ENCODE measurements at places on chromosomes 7 and 10.
A peak's percentile ranks its signal among the peaks of the same experiment; 100 is the strongest.

DNA sequence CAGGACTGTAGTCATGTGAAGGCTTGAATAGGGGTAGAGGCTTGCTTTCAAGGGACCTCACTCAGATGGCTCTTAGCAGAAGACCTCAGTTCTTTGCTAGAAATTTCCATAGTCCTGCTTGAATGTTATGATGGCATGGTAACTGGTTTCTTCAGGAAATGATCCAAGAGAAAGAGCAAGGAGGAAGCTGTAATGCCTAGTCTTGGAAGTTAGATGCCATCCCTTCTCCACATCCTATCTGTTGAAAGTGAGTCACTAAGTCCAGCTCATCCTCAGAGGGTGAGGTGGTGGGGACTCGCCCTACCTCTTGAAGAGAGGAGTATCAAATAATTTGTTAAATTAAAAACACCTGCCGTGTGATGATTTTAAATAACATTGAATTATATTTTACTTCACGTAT, 4.6 kb downstream of the MGAM start:
- no peak for DNase-seq

GRCh38 chr7:24283897-24284698, at the start of gene NPY:
TSS of gene NPY (plus strand) at chr7:24284190. CDS start at chr7:24285241, 1,051 bp downstream.
- peak; percentile 56 for DNase-seq

DNA sequence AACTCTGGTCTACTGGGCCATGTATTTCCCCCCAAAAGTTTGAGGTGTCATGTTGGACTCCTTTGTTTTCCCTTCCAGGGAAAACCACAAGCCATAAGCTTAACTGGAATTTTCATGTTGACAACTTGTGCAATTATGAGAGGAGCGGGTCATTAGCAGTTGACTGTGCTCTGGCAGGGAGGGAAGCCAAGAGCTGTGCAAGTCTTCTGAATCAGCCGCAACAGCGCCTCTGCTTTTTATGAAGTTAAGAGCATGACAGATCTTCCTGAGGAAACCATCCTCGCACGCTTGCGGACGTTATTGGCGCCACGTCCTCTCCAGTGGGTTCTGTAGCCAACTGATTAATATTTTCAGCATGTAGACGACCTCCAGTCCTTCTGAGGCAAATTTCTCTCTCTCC, 148.7 kb upstream of the MKI67 start:
- DNase-seq = no peak

DNA sequence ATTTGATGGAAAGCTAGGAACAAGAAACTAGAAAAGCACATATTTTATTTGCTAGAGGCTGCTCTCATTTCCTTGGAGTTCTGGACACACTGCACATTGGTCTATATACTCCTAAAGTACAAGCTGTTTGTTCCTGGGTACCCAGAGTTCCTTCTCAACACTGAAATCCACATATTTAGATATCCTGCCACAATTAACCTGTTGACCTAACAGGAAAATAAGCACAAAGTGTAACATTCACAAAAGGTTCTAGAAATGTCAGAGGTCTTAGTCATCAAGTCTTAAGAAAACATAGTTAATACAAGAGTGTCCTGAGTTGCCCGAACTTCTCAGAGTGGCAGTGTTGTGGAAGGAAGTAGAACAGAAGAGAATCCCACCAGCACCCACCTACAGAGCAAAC, 115.6 kb downstream of the ELMO1 start:
- DNase-seq = no peak

DNA sequence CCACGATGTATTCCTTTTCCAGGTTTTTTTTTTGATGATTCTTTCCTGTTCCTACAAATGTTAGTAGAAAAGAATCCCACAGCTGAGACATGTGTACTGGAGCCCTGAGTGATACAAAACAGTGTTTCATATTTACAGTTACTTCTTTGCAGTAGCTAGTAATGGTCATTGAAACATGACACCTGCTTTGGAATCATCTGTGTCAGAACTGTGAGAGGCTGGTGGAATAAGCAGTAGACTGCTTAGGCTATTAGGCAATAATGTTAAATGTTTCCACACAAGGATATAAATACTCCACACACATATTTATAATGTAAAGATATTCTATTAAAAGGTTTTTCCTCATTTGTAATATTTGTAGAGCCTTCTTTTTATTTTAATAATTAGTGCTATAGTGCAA, 394.0 kb downstream of the THSD7A start:
- DNase-seq = no peak

GRCh38 chr7:69907720-69908119, 309.4 kb downstream of the AUTS2 start:
- no peak for DNase-seq

DNA sequence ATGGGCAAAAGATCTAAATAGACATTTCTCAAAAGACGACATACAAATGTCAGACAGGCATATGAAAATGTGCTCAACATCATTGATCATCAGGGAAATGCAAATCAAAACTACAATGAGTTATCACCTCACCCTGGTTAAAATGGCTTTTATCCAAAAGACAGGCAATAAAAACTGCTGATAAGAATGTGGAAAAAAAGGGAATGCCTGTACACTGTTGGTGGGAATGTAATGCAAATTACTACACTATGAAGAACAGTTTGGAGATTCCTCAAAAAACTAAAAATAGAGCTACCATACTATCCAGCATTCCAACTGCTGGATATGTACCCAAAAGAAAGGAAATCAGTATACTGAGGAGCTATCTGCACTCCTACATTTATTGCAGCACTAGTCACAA, 18.0 kb downstream of the GSDME start:
- DNase-seq = no peak

DNA sequence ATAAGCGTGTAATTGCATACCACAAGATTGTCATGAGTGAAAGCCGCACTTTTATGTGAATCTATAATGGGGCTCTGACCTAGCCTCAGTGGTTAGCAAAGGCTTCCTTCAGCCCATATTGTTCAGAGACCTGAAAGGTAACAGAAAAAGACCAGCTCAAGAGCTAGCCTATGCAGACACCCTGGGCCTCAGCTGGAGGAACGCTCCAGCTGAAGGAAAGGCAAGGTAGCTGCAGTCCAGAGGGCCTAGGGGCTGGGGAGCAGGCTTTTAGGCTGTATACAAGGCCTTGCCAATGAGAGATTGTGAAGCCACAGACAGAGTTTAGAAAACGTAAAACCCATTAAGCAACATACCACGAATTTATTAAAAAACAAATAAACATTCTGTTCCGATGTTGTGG, 246.6 kb upstream of the GHITM start:
- no peak for DNase-seq

GRCh38 chr10:4586776-4587175, 239.2 kb upstream of the AKR1E2 start:
- DNase-seq = no peak

GRCh38 chr7:38069052-38069451, 109.0 kb upstream of the STARD3NL start:
- no peak for DNase-seq
